ENCODE measurements at places on chromosomes 7 and 10.

GRCh38 chr10:118482393-118483331 lies 112.8 kb downstream of the PRLHR start:
- no peak for DNase-seq

- no peak for DNase-seq
Measured at GRCh38 chr10:123069246-123069986, 60.6 kb downstream of the ACADSB start.

- peak; percentile 42 for DNase-seq
Measured at GRCh38 chr7:48087349-48087748, 1.7 kb upstream of the UPP1 start.

DNA sequence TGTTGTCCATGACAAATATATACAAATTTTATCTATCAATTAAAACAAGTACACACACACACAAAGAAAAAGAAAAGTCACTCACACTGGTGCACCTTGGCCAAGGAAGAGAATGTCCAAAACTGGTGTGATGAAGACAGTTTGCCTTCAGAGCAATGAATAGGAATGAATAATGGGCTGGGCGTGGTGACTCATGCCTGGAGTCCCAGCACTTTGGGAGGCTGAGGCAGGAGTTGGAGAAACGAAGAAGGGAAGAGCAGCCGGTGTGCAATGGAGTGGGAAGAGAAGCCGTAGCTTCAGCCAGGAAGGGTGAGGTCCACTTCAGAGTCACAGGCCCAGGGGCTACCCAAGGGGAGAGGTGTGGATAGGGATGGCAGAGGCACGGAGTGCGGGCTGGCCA lies 253.6 kb downstream of the CCSER2 start:
- DNase-seq = no peak

GRCh38 chr7:96996111-96996957 lies 9.0 kb upstream of the DLX6 start:
- DNase-seq = no peak

- no peak for DNase-seq
Measured at GRCh38 chr10:6729071-6729774, 149.1 kb upstream of the PRKCQ start.

GRCh38 chr7:111953611-111954010 lies 252.6 kb downstream of the DOCK4 start:
- DNase-seq = no peak

DNA sequence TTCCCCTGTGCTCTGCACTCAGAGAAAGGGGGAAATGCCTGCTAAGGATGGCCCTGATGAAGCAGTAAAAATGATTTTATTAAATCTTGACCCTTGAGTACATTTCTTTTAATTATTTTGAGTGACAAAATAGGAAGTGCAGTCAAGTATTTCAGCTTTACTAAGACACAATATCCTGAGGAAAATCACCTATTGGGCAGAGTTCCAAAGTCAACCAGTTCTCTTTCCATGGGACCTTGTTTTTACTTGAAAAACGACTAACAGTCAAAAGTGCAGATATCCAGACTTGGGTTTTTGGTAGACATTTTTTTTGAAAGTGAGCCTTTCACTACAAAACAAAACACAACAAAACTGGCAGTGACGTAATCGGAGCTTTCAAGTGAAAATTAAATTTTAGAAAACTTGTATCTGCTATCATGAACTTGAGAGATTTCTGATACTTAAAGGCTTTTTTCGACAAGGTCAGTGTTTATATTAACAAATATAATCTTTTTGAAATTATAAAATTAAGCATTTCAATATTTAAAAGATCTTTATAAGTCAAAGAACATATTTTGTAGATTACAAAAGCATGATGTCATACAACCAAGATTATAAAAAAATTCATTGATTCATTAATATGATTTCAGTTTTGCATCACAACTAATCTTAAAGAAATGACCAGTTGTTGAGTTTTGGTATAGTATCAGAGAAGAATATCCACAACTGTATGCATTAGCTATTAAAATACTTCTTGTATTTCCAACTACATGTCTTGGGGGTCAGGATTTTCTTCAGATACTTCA lies 513.8 kb upstream of the AKR1E2 start:
- DNase-seq = no peak

- no peak for DNase-seq
Measured at GRCh38 chr7:16816824-16817223, 12.0 kb upstream of the AGR2 start.

DNA sequence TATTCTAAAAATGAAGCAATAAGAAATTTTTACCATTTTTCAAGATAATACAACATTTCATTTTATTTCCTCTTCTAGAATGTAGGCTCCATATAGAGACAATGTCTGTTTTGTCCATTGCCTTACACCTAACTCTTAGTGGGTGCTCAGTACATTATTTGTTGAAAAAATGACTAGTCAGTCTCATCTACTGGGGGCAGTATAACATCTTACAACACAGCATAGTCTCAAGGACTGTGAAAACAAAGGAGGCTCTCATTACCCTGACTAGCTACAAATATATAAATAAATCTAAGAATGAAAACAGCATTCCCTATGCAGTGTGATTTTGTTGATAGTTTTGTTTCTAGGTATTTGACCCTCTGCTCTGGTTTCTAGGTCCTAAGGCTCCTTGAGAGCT lies 11.6 kb downstream of the CRPPA start:
- DNase-seq = no peak

GRCh38 chr10:102121739-102122372 lies 1.7 kb upstream of the LDB1 start:
- DNase-seq = no peak

GRCh38 chr10:119805702-119806230 lies 66.9 kb downstream of the MCMBP start:
- no peak for DNase-seq

DNA sequence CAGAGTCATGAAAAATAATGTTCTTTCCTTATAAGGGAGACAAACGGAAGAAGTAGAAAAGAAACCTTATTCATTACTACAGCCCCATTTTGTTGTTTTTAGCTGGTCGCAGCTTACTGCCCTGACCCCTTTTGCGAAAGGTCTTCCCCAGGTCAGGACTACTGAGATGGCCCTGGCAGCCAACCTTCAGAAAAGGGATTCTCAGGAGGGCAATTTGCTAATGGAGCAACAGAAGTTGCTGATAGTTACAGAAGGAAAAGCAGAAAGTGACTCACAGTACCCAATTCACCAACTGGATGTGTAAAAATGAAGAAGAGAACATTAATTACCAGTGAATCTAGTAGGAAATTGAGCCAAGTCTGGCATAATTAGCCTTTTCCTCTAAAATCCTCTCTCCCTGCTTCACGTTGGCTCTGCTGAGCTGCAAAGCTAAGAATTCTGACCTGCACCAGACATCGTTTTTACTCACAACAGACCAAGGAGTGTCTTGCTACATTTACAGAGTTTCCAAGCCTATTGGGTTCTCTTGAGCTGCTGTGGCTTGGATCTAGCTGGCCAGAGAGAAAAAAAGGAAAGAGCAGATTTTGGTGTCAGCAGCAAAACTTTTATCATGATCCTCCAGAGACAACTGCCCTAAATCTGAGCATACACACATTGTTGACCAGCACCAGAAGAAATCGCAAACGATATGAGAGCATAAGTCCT lies 499.9 kb upstream of the FZD8 start:
- no peak for DNase-seq

- DNase-seq = no peak
Measured at GRCh38 chr10:88314362-88314761, 268.8 kb downstream of the RNLS start.

GRCh38 chr7:99493823-99494222 lies 6.3 kb downstream of the ZNF394 start:
- no peak for DNase-seq

DNA sequence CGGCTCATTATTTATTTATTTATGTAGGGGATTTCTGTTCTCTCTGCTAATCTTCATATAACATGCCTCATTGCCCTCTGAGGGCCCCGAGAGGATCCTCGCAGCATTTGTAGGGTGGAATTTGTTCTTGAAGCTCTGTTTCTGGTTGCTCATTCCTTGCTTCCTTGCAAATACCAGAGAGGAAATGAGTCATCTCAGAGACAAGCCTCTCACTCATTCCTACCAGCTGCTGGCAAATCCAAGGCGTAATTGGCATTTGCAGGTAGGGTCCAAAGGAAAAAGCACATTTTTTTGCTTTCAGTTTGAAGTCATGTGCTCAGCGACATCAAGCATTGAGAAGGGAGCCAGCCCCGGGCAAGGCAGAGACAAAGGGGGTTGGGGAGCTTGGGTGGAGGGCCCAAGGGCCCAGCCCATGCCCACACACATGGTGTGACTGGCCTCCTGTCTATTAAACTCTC lies 501.6 kb downstream of the GALNT17 start:
- DNase-seq = no peak

- no peak for DNase-seq
Measured at GRCh38 chr10:4848356-4849041, 22.5 kb downstream of the AKR1E2 start.
